T-cell (primary cell): ENCODE measurements at places on chromosomes 16 and 17. TPM values are rescaled to one million over a fixed set of nuclear protein-coding genes. Genes with fewer than 3 reads are reported as not detected.

Gene GUCY2D
- total RNA-seq: 0.06 TPM

DNA sequence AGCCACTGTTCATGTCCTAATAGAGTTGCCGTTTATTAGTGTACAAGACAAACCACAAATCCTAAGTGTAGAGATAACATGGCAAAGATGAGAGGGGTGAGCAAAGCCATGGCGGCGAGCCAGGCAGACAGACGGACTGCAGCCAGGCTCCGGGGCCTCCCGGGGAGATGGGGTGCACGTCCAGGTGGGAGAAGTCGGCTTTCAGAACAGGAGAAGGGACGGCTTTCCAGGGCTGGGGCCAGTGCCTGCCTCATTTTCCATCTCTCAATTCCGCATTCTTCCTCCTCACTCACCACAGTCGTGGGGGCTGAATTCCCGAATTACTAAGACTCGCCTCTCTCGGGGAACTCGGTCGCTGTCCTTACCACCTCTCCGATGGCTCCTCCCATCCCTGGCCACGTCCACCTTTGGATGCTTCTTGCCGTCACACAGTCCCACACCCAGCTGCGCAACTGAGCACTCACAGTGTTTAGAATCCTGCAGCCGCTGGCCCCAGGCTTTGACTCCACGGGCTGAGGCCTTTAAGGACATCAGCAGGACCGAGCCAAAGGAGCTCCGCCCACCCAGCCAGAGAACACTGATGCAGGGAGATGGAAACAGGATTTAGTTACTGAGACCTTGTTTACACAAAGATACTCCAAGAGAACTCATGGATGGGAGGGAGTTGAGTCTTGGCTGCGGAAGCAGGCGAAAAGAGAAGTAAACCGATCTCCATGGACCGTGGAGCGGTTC, 59.7 kb downstream of the RNF112 start:
- H3K27ac ChIP-seq: no peak overlapping the region
- no peaks in the 10 kb centered on the region for H3K36me3 ChIP-seq
- H3K4me1 ChIP-seq: no peaks in the 10 kb centered on the region

DNA sequence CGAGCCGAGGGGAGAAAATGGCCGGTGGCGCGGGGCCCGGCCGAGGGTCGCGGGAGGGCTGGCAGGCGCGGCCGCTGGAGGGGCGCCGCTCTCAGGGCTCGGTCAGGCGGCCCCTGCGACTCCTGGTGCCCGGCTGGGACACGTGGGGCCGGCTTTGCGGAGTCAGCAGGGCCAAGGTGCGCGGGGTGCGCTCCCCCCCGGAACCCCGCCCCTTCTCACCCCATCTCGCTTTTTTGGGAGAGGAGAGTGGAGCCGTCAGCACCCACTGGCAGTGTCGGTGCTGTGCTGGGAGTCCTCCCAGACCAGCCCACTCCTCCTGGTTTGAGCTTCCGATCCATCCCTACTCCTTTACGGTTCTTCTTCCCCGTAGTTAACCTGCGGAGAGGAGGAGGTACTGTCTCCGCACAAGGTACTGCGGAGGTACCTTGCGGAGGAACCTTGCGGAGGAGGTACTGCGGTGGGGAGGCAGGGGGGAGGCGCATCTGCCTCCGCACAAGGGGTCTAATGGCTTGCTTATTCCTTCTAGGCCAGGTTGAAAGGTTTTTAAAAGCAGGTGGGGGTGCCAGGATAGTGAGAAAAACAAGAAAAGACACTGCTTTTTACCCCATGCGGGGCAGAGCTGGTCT, 19.1 kb upstream of the CBX8 start:
- peaks cover 41% of the 10 kb centered on the region for H3K4me1 ChIP-seq
- no peak overlapping the region for H3K4me3 ChIP-seq
- no peaks in the 10 kb centered on the region for H3K36me3 ChIP-seq
- H3K27ac ChIP-seq: no peak overlapping the region
- peaks cover 5% of the 10 kb centered on the region for H3K27me3 ChIP-seq

DNA sequence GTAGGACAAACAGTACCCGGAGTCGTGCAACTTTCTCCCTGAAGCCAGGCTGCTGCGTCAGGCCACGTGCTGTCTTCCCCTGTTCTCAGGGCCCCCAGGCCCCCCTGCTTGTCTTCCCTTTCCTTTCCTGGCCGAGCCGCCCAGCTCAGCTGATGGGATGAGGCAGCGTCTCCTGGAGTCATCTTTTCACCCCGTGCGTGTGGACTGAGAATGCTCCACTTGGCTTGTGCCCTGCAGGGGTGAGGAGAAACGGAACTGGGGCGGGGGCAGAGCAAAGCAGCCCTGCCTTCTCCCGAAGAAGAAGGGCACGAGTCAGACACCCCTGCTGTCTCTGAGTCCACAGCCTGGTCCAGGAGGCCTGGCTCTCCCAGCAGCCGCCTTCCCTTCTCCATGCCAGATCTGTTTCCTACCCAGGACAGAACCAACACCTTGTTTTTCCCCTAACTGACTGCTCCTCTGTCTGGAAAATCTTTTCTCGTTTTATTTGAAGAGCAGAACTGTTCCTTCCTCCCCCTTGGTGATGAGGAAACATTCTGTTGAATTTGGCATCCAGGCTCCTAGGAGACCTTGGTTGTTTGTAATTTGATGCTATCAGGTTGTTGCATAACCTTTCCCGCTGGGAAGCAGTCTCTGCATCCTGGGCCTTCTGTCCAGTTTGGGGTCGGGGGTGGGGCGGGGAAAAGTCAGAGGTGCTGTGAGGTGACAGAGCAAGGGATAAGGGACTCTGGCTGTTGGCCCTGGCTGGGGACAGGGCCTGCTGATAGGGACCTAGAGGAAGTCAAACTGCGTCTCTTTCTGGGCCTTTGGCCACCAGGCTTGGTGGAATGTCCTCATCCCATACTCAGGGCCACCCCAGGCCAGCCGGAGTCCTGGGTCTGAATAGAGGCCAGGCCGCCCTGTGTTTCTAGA, 78.8 kb downstream of the WIPI1 start:
- no peak overlapping the region for H3K4me3 ChIP-seq
- H3K27ac ChIP-seq: no peak overlapping the region
- H3K36me3 ChIP-seq: no peaks in the 10 kb centered on the region
- H3K4me1 ChIP-seq: peaks cover 4% of the 10 kb centered on the region
- H3K27me3 ChIP-seq: no peaks in the 10 kb centered on the region
